ENCODE measurements at places on chromosomes 2 and 18.

DNA sequence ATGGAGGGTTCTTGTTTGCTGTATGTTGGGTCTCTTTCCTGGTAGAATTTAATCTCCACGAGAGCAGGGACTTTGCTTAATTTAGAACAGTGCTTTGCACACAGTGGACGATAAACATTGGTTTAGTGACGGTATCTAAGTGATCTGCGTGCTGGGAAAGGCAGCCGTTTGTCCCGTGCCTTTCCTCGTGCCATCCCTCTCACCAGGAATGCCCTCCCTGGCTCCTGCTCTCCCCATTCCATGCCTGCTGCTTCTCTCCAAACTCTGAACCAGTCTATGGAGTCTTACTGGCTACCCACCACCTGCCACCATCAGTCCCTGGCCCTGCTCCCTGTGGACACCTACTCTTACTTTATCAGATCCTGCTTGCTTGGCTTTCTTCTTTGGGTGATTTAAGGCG is 27.3 kb upstream of the TNP1 start:
- no peak for DNase-seq

DNA sequence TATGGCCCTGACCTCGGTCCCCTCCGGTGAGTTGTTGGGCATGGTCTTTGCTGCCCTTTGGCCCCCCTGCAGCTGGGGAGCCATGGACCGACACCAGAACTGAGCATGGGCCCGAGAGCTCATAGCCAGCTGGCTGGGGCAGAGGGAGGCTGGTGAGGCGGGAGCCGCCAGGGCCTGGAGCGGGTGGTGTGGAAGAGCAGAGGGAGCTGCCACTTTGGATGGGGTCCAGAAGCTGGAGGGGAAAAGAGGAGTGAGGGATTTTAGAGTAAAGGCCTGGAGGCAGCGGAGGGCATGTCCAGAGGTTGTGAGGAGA is 16.5 kb upstream of the CNNM3 start:
- DNase-seq: no peak

DNA sequence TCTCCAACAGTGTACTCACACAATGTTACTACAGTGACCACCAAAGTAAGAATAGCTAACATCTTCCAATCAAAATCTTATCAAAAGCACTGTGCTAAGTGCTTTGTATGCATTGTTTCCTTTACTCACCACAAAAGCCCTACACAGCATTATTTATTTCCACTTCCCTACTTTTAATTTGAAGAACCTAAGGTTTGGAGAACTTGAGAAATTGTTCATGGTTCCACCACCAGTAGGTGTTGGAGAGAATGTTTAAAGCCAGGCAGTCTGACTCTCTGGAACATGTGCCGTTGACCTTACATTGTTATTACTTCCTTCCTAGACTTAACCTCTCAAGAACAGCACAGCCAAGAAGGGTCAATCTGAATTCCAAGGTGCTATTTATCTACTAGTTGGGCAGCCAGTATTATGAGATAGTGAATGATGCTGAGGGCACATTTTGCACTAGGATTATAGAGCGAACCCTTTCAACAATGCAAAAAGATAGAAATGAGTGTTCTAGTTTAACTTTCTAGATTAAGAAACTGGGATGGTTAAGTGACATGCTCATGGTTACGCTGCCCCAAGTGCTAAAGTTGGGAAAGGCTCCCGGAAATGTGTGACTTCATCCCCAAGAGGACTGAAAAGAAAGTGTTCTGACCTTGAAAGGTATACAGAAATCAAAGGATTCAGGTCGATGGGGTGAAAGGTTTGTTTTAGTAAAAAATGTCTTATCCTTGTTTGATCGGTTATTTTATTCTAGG is 55.2 kb upstream of the FAM136A start:
- no peak for DNase-seq

GRCh38 chr2:219902891-219903552 is 275.6 kb downstream of the SLC4A3 start:
- DNase-seq: no peak

DNA sequence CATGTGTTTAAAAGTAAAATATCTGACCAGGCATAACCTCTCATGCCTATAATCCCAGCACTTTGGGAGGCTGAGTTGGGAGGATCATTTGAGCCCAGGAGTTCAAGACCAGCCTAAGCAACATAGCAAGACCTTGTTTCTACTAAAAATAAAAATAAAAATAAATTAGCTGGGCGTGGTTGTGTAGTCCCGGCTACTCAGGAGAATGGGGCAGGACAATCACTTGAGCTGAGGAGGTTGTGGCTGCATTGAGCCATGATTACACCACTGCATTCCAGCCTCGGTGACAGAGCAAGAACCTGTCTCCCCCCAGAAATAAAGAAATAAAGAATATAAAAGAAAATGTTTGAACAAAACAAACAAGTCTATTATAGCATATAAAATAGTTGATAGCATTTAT is 158.3 kb downstream of the ZBTB7C start:
- DNase-seq: no peak

GRCh38 chr2:149148194-149149006 is 109.9 kb downstream of the LYPD6B start:
- no peak for DNase-seq

DNA sequence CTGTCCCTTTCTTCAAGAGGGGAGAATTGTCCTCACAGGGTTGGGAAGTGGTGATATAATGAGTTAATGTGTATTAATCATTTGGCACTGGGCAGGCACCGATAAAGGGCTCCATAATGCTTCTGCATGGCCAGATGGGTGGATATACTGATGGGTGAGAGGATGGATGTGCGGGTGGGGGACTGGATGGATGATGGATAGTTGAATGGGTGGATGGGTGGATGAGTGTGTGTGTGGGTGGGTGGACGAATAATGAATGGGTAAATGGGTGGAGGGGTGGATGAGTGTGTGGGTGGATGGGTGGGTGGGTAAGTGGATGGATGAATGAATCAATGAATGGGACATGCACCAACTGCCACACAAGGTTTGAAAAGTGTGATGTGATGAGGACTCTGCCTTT is 127.2 kb downstream of the ACKR3 start:
- no peak for DNase-seq

DNA sequence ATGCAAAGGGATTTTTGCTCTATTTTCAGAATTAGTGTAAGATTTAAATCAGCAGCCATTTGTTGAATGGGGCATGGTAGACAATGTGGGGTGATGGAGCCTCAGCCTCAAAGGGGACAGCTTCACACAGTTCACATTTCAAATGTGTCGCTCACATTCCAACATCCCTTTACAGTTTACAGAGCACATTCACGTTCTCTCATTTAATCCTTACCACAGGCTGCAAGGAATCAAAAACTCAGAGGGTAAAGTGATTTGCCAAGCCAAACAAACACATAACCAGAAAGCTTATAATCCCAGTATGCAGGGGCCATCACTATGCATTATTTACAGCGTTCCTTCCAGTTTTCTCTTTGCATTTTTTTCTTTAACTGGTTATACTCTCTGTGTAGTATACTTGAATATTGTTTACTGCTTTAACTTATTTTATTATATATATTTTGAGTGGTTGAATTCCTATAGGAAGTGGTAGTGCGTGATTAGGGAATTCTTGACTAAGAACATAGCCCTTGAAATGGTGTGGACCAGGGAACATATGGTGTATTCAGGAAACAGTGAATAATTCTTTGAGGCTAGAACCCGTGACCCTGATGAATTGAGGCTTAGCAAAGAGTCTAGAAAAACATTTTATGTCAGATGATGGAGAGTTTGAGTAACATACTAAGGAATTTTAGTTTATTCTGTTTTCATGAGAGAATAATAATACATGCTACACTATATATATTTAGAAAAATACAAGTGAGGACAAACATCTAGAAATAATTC is 18.1 kb upstream of the TAF1B start:
- DNase-seq: no peak

DNA sequence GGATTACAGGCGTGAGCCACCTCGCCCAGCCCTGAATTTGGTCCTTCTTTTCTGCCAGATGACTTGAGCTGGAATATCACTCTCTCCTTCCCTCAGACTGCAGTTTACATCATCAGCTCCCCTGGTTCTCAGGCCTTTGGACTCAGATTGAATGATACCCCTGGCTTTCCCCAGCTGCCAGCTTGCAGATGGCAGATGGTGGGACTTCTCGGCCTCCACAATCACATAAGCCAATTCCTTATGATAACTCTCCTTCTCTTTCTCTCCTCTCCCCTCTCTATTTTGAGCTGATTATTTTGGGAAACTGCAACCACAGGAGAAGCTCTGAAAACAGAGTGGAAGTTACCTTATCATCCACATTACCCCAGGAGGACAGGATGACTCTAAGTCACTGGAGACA is 33.4 kb upstream of the ATP8B1 start:
- DNase-seq: no peak

- no peak for DNase-seq
Measured at GRCh38 chr18:44897816-44898215, 217.1 kb downstream of the SETBP1 start.

GRCh38 chr2:191610756-191611155 is 67.2 kb upstream of the NABP1 start:
- DNase-seq: no peak

GRCh38 chr2:48530033-48530811 is at the start of gene STON1:
Gene STON1 (plus strand): TSS chr2:48530154. CDS start chr2:48580634, 50,480 bp downstream.
- DNase-seq: peak; percentile 81

GRCh38 chr2:24915796-24916195 is 4.2 kb downstream of the ADCY3 start:
- DNase-seq: no peak

- no peak for DNase-seq
Measured at GRCh38 chr2:206275312-206276055, 1.0 kb downstream of the ZDBF2 start.

GRCh38 chr2:117323331-117323730 is 491.2 kb upstream of the DDX18 start:
- DNase-seq: no peak

GRCh38 chr2:143856978-143857377 is 662.9 kb downstream of the ZEB2 start:
- DNase-seq: no peak

DNA sequence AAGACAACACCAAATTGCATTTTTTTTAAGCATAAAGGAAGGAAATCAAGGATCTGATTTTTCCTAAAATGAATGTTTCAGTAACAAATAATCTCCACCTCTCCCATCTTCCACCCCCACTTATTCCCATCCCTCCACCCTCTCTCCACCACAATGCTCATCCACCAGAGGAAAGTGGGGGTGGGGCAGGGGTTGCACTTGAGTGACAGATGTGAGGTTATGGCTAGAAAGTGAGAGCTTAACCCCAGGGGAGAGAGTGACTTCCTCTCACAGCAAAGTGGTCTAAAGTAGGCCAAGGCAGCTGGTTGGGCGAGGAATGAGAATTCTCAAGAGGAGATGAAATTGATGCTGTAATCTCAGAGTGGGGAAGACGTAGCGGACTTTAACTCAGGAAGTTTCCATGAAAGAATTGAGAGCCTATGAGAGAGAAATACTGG is 104.7 kb downstream of the HNRNPLL start:
- no peak for DNase-seq

- DNase-seq: no peak
Measured at GRCh38 chr2:188187726-188188125, 103.9 kb upstream of the GULP1 start.

DNA sequence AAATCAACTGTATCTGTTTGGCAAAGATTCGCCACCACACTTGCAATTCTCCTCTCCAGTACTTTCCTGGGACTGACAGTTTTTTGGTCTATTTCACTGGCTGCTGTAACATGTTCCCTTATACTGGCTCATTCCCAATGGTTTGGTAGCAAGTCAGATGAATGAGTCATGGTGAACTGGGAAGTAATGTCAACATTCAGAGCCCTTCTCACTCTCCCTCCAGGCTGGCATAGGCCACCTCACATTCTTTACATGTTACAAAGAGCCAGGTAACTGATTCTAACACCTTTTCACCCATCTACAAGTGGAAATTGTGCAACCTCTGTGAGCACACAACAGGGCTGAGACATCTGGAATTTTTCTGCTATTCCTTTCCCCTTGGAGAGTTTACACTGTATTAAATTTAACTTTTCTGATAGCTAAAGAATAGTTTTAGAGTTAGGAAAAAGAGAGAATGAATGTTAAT is 111.3 kb upstream of the TLK1 start:
- no peak for DNase-seq

GRCh38 chr2:216160786-216161185 is 51.6 kb downstream of the XRCC5 start:
- no peak for DNase-seq

DNA sequence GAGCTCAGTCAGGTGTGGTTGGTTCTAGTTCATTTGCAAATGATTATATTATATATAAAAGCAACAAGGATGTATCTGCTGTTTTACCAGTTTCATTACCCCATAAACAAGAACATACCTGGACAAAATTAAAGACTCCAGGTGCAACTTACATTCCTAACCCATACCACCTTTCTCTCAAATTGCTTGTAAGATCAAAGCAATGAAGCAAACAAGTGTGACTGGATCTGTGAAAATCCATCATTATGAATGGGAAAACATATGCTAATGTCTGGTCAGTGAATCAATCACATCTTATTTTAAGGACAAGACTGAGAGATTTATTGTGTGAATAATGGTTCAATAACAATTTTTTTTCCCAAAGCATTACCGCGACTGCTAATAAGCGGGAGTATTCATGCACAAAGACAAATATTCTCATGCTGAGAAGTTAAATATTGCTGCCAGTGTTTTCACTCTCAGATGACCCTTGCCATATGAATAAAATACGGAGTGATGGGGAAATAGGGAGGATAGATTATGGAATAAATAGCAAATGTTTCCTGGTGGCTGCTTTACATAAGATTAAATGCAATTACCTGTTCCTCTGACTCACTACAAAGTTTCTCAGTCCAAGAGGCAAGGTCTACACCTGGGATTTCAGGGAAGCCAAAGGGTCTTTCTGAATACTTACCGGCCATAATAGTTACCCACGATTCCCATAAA is 59.3 kb downstream of the WDR75 start:
- no peak for DNase-seq

DNA sequence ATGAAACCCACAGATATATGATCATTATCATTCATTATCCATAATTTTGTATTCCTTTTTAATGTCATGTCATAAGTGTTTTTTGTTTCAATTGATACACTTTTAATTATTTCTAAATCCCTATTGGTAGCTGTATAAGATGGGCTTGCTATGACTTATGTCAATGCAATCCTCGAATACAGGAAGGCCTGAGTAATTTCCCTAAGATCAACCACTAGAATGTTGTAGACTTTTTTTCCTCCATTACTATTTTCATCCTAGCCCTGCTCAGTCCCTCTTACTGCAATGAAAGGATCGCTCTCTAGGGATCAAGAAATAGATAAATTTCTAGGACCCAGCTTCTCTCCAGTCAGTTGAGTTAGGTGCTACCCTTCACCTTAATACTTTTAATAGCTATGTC is 186.3 kb downstream of the KCNE4 start:
- no peak for DNase-seq

DNA sequence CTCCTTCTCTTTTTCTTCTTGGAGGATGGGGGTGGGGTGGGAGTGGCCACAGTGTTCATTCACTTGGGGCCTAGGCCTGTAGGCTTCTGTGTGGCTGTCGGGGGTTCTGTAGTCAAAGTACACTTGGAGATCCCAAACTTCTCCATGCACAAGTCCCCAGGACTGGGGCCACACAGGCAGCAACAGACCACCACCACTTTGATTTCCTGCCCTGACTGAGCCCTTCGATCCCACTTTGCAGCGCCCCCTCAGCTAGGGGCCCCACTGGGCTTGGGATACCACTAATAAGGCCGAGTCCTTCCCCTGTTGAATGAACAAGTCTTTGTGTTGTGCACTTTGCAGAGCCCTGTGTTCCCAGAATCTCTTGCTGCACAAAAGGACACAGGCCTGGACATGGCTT is 5.5 kb upstream of the TEX51 start:
- peak; percentile 26 for DNase-seq
